Mucosa of descending colon (tissue), 3 donors: ENCODE measurements at places on chromosomes 13 and 19. TPM values are rescaled to one million over a fixed set of nuclear protein-coding genes. Genes with fewer than 3 reads are reported as not detected.

- no peak for DNase-seq
Observed at GRCh38 chr13:67880916-67881315, 650.8 kb upstream of the PCDH9 start.

DNA sequence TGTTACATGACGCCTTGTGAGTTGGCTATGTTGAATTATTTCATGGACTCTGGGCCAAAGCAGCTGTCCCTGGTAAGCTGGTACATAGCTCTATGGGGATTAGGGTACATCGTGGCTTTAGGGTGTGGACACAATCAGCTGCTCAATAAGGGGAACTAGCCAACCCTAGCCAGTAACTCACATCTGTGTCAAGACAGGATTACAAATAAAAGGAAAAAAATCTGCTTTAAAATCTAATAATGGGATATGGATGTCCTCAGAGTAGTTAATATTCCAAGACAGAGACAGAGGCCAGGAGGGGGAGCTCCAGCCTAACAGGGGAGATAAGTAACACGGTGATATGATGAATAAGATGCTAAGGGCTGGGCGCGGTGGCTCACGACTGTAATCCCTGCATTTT, 21.1 kb upstream of the ZNF766 start:
- no peak for DNase-seq

DNA sequence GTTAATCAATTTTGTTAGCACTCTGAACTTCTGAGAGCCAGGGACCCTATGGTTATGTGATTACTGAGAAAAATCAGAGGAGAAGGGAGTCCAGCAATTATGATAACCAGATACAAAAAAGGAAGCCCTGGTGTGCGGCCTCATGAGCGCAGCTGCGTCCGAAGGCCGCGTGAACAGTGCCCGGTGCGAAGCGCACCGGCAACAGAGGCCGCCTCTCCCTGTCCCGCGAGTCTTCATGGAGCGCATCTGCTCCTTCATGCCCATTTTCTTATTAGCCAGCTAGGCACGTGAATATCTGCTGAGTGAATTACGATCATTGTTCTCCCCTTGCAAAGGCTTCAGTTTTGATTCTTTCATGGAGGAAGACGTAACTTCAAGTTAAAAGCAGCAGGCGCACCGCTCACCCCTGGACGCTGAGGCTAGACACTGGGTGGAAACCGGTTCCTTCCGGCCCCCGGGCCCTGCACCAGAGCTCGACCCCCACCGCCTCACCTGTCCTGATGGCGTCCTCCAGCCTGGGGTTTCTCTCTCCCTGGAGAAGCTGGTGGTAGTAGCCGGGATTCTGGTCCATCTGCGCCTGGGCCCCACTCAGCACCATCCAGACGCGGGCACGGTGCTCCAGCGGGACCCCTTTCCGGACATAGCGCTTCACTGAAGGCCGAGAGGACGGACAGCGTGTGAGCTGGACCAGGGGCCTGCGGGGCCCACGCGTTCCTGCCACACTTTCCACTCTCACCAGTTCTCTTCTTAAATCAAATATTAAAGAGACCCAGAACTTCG, 8.9 kb downstream of the GRTP1 start:
- no peak for DNase-seq

The GSK3A gene
- 46.9 TPM for total RNA-seq

- DNase-seq: no peak
Observed at GRCh38 chr13:77832339-77833100, 86.1 kb downstream of the EDNRB start.

The FPR3 gene
- total RNA-seq: 3.6 TPM

The TLE2 gene
- total RNA-seq: 40.0 TPM

GRCh38 chr19:46972311-46972710, 47.3 kb upstream of the NPAS1 start:
- no peak for DNase-seq

DNA sequence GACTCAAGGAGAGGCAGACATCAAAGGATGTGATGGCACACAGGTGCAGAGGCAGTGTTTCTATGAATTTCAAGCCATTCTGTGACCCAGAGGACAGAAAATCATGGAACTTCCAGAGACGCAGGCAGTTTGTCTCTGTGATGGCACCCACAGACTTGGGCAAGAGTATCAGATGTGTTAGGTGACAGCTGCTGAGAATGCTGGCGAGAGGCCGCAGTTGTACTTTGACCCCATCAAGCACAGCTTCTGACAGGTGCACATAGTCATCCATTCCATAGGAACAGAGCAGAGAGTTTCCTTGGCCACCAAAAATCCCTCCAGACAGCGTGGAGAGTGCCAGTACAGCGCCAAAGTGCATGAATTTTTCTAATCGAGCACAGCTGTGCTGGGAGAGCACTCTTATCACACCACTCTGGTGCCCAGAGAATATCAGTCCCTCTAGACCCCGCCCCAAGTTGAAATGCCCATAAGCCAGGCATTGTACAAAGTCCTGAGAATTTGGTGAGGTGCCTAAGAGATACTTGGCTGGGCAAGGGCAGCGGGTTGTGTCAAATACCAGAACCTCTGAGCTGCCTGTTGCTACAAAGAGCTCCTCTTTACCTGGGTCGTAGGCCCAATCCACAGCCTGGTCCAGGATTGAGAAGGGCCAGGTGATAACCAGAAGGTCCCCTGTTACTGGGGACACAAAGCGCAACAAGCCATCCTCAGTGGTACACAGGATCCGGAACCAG, 12.4 kb downstream of the WDR87 start:
- DNase-seq: no peak

GRCh38 chr19:46755077-46755852, 9.0 kb upstream of the STRN4 start:
- no peak for DNase-seq

The RNASEH2B gene
- total RNA-seq: 26.7 TPM

GRCh38 chr19:10238172-10238783, 7.1 kb upstream of the S1PR2 start:
- peak; percentile 76 for DNase-seq

GRCh38 chr19:48553676-48554384, 1.9 kb downstream of the SULT2B1 start:
- peak; percentile 44 for DNase-seq

DNA sequence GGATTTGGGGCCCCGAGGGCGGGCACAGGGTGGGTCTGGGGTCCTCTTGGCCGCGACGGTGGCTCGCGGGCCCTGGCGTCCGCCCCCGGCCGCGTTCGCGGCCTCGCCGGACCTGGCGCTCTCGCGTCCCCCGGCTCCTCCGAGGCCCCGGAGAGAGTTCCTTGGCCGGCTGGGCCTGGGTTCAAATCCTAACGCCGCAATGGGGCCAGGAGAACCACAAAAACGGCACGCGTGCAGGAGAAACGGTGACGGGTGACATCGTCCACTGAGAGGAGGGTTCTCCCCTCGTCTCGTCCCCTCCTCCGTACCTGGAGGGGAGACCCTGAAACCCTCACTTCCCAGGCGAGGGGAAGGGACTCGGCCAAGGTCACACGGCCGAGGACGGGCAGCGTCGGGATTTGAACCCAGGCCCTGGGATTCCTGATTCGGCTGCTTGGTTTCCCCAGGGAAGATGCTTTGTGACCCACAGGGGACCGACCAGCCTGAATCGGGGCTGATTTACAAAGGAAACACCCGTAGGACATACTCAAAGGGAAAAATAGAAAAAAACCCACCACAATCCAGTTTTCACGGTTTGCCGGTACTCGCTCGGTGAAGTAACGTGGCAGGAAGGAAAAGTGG, 624 bp downstream of the SAFB start:
- DNase-seq: no peak

DNA sequence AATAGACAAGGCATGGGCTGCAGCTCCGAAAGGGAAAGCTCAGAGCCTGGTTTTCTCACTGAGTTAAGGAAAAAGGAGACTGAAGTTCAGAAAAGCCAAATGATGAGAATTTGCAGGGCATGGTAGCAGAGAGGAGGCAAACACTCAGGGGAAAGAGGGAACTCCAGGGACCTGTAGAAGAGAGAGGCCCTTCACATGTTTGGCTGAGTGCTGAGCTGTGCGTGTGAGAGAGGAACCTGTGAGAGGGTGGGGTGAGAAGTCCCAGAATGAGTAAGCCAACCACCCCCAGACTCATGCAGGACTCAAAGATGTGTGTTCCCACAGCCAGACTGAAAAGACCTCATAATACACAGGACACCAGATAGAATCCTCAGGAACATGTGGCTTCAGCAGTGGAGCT, 2.8 kb upstream of the CRYL1 start:
- no peak for DNase-seq

The ZNF491 gene
- 4.3 TPM for total RNA-seq

DNA sequence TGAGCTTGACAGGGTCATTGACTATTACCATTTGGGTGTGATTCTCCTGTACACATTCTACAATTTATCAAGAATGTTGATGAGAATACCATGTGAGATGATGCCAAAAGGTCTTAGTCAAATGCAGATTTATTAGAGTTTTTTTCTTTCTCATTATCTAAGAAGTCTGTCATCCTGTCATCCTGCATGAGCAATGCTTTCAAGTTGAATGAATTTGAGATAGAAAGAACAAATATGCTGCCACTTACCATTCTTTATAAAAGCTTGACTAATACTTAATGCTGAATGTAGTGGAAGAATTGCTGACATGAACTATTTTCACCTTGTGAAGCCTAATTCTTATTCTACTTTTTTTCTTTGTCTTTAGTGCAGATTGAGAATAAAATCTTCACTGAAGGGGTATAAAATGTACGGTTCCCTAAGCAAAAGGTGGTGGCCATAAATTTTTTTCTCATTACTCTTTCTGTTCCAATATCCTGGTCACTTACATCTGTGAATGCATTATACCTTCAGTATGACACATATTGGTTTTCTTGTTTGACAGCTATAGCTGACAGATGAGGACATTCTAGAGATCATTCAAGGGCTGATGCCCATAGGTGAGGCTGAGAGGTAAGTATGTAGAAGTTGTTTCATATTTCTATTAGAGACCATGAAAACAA, 1434.7 kb downstream of the SLITRK1 start:
- DNase-seq: no peak

The FCAR gene
- total RNA-seq: 0.76 TPM

DNA sequence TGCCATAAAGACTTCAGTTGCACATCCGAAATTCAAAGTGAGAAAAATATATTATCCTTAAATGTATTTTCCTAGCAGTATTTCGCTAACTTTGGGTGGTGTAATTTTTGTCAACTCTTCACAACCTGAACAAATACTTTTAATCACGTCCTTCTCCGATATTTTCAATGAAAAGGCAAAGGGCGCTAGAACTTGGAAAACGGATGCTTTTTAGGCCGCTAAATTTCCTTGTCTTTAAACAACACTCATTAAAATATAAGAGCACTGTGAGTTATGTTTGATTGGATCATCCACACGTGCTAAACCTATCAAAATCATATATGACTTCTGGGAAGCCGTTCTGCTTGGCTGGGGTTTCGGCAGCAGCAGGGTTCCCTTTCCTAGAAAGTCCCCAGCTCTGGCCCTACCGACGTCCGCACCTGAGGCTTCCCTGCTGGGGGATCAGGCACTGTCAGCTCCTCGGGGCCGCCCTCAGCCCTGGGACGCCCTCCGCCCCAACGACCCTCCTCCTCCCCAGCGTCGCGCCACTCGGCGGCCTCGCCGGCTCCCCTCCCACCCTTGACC, 462 bp upstream of the MPHOSPH8 start:
- DNase-seq: no peak

DNA sequence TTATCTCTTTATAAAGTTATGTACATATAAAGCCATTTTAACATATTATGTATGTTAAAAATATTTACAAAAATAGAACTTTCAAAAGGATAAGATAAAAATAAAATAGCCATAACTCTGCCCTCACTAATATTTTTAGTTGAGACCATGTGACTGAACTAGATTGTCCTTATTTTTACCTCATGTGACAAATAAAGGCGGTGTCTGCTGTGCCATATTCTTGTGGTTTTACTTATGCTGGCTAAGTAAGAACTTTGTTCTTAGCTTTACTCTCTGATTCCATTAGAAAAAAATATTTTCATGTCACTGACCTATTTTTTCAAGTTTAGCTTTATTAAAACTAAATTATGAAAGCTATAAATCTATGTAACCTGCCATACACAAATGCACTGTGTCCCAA, 135.6 kb upstream of the TSC22D1 start:
- no peak for DNase-seq

The PEAK3 gene
- 1.1 TPM for total RNA-seq

The KLK7 gene
- total RNA-seq: not detected

- no peak for DNase-seq
Observed at GRCh38 chr19:5447700-5448311, 7.4 kb upstream of the ZNRF4 start.

DNA sequence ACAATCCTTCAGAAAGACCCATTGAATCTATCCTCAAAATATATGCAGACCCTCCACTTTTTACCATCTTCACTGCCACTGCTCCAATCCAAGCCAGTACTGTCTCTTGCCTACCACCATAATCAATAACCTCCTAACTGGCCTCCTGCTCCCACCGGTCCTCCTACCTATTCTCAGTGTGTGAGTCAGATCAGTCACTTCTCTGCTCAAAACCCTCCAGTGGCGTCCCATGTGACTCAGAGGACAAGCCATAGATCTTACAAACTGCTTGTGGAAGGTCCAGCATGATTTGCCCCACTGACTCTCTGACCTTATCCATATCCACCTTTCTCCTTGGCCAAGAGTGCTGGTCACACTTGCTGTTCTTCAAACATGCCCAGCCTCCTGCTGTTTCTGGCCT, 23.4 kb upstream of the MBNL2 start:
- no peak for DNase-seq

DNA sequence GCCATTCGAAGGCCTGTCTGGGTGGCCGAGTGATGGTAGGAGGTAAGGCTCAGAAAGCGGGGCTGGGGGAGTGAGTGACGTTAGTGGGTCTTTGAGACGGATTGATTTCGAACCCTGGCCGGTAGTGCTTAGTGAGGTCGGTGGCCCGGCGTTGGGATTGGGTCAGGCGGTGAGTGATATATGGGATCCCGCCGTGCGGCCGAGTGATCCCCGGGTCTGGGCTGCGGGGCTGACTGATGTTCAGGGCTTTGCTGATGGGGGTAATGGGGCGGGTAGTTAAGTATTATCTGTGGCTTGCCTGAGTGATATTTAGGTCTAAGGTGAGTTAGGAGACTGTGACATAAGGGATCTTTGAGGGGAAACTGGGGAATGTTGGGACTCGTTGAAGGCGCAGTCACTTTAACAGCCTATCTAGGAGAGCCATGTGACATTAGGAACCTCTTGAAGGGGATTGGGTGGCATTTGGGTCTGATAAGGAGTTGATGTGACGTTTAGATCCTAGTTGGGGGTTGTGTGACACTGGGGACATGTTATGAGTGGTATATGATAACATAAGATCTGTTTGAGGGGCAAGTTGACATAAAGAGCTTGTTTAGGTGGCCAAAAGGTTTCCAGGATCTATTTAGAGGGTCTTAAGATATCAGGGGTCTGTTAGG, 543 bp downstream of the PSMC4 start:
- no peak for DNase-seq

The ZNF544 gene
- 12.1 TPM for total RNA-seq

DNA sequence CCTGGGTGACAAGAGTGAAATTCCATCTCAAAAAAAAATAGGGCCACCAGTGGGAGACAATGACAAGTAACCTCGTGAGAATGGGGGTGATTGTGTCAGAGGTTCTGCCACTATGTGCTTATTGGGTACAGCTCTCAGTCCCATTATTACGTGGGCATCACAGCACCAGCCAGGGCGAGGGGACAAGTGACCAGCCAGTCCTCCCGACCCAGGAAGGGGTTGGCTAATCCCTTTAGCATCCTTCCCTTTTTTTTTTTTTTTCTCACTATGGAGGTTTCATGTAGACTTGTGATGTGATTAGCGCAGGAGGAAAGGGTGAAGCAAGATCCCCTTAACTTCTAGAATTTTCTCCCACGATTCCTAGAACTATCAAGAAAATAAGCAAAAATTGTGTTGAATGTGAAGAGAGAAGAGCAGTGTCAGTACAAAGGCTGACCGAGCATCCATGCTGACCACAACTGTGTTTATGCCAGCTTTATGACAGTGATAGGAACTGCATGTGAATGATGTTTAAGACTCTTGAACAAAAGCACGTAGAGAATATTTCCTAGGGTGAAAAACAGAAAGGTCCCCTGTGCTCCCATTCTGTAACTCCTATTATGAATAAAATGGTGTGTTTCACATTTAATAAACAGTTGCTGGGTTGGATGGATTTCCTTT, 50.0 kb downstream of the ALOX5AP start:
- no peak for DNase-seq
